Kidney (tissue), 22 donors: ENCODE measurements at places on chromosomes 6 and 20. TPM values are rescaled to one million over a fixed set of nuclear protein-coding genes. Genes with fewer than 3 reads are reported as not detected.

DNA sequence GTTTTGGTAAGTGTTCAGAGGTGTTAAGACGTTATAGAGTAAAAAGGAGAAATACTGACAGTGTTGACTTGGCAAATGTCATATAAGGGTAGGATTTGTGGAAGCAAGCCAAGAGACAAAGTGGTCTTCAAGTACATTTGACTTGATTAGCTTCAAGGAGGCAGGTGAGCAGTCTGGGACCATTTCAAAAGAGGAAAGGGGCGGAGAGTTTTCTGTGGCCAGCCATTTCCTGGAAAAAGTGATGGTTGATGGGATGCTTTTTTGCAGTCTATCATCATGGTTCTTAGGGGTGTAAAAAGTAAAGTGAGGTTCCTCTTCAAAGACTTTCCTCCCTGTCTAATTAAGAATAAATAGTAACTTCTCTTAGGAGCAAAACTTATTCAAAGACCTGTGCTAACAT is 28.7 kb downstream of the FKBP1A start:
- H3K4me1 ChIP-seq = peaks cover 4% of the 10 kb centered on the region
- H3K4me3 ChIP-seq = no peak overlapping the region
- H3K36me3 ChIP-seq = peaks cover 16% of the 10 kb centered on the region
- no peak overlapping the region for H3K27ac ChIP-seq
- DNase-seq = no peak

DNA sequence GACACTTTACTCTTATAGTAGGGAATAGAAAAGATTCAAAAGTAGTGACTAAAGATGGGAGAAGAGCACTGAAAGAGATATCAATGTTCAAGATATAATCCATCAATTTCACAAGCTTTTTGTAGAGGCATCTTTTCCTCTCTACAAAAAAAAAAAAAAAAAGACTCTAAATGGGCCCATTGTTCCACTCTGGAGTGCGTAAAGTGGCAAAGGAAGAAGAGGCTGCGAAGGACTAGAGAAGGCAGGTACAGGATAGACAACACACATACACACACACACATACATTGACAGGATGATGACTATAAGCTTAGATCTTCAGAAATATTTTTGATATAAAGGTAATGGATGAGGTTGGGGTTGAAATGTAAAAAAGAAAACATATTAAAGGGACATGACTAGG is 157.6 kb downstream of the HIVEP2 start:
- H3K27me3 ChIP-seq = no peaks in the 10 kb centered on the region
- no peaks in the 10 kb centered on the region for H3K36me3 ChIP-seq
- DNase-seq = no peak
- no peak overlapping the region for H3K4me3 ChIP-seq
- H3K27ac ChIP-seq = no peak overlapping the region
- H3K4me1 ChIP-seq = no peaks in the 10 kb centered on the region

- H3K36me3 ChIP-seq = no peaks in the 10 kb centered on the region
- no peak overlapping the region for H3K4me3 ChIP-seq
- no peaks in the 10 kb centered on the region for H3K27me3 ChIP-seq
- no peaks in the 10 kb centered on the region for H3K4me1 ChIP-seq
Observed at GRCh38 chr6:23728707-23729106, 397.3 kb upstream of the NRSN1 start.

- H3K27ac ChIP-seq = no peak overlapping the region
- DNase-seq = peak; percentile 37
- H3K36me3 ChIP-seq = no peaks in the 10 kb centered on the region
- no peaks in the 10 kb centered on the region for H3K4me1 ChIP-seq
- no peaks in the 10 kb centered on the region for H3K27me3 ChIP-seq
Observed at GRCh38 chr6:8589941-8590729, 154.8 kb upstream of the SLC35B3 start.

DNA sequence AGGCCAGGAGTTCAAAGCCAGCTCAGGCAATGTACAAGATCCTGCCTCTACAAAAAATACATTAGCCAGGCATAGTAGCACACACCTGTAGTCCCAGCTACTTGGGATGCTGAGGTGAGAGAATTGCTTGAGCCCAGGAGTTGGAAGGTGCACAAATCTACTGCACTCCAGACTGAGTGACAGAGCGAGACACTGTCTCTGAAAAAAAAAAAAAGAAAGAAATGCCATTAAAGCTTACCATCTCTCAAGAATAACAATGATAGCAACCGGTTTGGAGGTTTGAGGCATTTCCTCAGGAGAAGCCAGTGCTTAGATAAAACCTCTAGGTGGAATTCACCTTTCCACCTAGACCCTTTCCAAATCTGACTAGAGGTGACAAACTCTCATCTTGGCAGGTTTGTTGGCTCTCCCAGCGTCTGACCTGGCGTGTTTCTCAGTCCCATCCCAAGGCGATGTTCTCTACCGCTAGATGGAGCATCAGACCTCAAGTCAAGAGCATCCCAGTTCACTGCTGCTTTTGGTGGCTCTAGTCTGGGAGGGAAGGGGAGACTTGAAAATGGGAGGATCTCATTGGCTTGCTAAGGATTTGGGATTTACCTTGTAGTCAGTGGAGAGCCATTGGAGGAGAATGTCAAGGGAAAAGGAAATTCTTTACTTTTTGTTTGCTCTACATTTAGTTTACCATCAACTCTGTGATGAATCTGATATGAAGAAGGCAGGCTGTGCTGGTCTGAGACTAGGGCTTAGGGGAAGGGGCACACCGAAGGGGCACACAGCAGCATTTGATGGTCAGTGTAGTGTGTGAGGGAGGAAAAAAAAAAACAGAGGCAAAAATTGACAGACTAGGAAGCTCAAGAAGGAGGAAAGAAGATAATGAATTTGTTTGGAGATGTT is 67.9 kb downstream of the NCOA7 start:
- H3K4me1 ChIP-seq = no peaks in the 10 kb centered on the region
- no peaks in the 10 kb centered on the region for H3K36me3 ChIP-seq
- no peak overlapping the region for H3K4me3 ChIP-seq
- peak; percentile 43 for DNase-seq
- H3K27me3 ChIP-seq = no peaks in the 10 kb centered on the region

DNA sequence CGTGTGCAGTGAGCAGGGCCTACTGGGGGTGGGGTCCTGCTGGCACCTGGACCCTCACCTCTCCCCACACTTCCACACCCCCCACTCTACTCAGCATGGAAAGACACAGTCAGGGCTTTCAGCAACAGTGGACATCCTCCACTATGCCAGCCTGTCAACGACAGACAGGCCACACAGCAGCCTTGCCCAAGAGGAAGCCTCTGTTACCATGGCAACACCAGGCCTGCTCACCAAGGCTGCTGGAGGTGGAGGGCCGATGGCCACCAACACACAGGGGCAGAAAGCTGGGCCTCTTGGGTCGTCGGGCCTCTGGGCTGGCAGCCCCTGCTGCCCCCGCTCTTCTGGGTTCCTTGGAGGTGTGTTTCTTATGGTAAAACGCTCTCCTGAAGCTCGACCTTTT is 13.6 kb downstream of the BNIP5 start:
- DNase-seq = no peak
- H3K4me1 ChIP-seq = no peaks in the 10 kb centered on the region
- H3K27ac ChIP-seq = no peak overlapping the region
- H3K27me3 ChIP-seq = no peaks in the 10 kb centered on the region

The FILIP1 gene
- 4.6 TPM for total RNA-seq
